ENCODE measurements at places on chromosomes 11 and 22.

DNA sequence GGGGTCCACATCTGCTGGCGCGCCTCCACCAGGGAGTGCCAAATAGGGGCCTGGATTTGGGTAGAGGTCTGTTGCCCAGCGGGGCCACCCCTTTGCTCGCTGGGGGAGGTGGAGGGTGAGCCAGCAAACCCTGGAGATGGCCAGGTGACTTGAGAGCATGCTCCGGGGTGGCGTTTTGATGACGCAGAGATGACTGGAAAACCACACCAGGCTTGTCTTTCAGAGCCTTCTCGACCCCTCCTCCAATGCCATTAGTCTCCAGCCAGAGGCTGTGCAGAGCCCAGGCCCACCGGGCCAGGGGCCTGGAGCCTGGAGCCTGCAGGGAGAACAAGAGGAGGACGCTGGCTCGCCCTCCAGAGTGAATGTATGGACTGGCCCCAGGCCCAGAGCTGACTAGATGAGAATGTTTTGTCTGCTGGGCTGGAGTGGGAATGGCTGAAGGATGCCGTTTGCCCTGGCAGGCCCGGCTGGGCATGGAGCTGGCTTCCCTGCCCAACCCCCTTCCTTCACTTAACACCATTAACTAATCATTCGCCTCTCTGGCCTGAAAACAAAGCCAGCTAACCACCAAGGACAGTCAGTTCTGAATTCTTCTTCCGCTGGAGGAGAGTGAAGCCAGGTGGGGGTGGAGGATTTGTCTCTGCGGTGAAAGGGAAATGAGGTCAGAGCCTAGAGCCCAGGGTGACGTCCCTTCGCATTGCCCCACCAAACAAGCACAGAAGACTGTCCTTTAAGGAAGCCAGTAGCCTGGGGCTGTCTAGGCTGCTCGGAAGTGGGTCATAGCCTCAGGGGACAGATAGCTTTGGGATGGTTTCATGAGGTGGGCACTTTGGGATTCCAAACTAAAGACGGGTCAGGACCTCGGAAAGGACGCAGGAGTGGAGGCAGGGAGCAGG, 1.6 kb upstream of the MCAM start:
- peak; percentile 52 for DNase-seq

- DNase-seq, result no peak
Observed at GRCh38 chr11:27640954-27641353, 59.3 kb downstream of the BDNF start.

DNA sequence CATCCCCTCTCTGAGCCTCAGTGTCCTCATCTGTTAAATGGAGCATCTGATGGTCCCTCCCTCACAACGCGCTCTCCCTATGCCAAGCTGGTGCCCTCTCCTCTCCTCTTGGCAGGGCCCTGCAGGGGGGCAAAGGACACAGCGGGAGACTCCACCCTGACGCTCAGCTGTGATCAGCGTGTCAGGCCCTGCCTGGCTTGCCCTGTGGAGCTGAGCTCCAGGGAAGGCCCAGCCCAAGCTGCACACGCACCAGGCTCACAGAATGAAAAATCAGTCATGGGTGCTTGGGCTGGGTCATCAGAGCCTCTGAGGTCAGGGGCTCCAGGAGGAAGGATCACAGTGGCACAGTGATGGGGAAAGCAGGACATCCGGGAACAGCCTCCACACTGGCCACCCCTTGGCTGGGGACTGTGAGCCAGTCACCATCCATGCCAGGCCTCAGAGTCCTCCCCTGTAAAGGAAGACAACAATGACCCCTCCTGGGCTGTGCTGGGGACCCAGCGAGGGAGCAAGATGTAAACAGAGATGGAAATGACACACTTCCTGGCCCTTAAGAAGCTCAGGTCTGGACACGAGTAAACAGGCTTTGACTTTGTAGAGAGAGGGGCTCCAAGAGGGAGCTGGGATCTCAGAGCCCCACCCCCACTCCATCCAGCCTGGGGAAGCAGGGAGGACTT, 36.6 kb downstream of the RPL3 start:
- peak; percentile 38 for DNase-seq

GRCh38 chr22:39215426-39216142, 29.2 kb downstream of the PDGFB start:
- DNase-seq, result peak; percentile 24

DNA sequence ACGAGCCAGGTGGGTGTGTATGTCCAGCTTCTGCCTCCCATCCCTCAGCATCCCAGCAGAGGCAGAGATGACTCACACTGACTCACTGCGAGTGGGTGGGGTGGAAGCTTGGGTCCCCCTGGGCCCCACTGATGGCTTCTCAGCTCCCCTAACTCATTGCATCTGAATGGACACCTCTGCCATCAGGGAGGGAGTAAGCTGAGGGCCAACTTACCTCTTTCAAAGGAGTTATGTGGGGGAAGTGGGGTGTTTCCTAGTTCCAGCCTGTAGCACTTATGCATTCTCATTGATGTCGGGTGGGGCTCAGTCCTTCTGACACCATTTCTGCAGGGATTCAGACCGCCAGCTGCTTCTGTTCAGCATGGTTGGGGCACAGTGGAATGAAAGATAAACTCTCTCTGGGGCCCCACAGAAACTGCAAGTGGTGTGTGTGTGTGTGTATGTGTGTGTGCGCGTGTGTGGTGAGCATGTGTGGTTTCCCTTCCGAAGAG, 1425.8 kb downstream of the TBC1D22A start:
- DNase-seq, result no peak

DNA sequence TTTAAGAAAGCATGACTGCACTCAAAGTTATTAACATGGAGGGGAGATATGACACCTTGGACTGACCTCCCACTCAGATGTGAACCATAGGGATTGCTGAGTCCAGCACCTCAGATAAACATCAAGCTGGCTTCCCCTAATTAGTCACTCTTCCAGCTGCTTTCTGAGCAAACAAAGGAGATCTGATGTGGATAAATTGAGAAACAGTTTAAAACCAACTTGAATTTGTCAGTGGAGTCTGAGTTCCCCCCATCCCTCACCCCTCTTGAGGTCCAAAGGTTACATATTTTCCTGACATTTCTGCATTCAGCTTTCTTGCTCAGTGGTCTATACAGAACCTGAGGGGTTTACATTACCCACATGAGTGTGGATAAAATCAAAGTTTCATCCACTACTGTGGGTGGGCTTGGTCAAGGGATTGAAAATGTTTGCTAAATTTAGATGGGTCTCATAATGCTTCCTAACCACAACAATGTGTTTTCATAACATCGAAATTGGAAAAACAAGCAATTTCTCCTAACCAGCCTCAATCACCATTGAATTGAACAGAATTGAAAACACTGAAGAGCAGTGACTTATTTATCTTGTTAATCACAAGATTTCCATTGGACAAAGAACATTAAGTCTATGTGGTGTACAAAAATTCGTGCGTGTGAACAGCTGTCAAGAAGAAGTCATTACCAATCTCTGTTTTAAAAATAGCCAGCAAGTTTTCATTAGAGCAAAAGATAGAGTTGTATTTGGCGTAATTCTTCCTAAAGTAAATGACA, 292.3 kb downstream of the METTL15 start:
- DNase-seq, result no peak

GRCh38 chr11:70826541-70827335, 425.6 kb downstream of the SHANK2 start:
- no peak for DNase-seq

- no peak for DNase-seq
Observed at GRCh38 chr22:26401726-26402125, 27.3 kb upstream of the ASPHD2 start.

GRCh38 chr22:39147335-39148025, 5.0 kb downstream of the CBX7 start:
- no peak for DNase-seq

- no peak for DNase-seq
Observed at GRCh38 chr22:32342977-32343376, 14.7 kb upstream of the RFPL3 start.

DNA sequence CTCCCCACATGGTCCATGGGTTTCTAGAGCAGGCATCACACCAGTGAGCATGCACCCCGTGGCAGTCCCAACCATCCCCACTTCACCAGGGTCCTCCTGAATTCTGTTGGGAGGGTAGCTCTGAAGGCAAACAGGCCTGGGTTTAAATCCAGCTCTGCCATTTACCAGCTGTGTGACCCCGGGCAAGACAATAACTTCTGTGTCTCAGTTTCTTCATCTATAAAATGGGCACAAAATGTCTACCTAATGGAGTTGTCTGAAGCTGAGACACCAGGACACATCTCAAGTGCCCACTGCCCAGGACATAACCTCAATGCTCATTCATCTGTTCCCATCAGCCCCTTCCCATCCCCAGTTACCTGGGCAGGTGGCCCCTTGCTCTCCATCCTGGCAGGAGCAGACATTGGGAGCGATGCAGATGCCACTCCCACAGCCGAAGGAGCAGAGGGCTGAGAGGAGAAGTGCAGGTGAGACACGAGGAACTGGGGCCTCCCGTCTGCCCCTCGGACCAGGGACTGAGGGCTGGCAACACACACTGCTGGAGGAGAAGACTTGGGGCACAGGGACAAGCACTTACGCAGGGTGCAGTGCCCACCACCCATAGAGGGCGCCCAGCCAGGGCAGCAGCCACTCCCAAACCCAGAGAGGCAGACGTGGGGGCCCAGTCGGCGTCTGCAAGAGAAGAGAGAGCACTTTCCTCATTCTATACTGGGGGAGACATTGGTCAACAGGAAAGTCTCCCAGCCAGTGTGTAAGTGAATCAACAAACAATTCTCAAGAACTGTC, 4.0 kb downstream of the VWCE start:
- DNase-seq, result no peak

DNA sequence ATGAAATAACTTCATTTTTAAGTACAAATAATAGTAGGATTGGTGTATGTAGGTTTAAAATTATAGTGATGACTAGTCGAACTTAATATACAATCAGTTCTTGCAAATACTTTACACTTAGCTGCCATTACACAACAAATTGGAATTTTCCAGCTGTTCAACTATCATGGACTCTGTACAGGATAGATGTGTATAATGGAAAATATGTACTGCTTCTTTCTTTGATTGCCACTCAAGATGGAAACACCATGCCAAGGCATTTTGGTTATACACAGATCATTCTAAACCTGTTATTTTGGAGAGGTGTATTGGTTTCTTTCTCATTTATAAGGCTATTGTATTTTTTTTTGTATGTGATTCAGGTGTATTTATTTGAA, 24.4 kb upstream of the CRTAM start:
- DNase-seq, result no peak

GRCh38 chr11:113319085-113319484, 4.7 kb downstream of the TTC12 start:
- DNase-seq, result no peak

DNA sequence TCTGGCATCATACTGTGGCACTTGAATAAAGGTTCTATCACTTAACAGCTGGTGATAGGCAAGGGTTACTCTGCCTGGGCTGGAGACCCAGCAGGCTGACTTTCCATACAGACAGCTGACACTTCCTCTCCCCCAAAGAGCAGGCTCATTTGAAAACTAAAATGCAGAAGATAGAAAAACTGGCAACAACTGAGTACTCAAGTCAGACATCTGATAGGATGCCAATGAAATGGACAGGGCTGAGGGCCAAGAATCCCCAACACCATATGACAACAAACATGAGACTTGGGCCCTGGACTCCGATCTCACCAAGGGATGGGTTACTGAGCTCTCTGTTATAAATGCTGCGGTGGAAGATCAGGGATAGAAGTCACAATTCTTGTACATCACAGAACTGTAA, 237.2 kb downstream of the LRRC4C start:
- no peak for DNase-seq

DNA sequence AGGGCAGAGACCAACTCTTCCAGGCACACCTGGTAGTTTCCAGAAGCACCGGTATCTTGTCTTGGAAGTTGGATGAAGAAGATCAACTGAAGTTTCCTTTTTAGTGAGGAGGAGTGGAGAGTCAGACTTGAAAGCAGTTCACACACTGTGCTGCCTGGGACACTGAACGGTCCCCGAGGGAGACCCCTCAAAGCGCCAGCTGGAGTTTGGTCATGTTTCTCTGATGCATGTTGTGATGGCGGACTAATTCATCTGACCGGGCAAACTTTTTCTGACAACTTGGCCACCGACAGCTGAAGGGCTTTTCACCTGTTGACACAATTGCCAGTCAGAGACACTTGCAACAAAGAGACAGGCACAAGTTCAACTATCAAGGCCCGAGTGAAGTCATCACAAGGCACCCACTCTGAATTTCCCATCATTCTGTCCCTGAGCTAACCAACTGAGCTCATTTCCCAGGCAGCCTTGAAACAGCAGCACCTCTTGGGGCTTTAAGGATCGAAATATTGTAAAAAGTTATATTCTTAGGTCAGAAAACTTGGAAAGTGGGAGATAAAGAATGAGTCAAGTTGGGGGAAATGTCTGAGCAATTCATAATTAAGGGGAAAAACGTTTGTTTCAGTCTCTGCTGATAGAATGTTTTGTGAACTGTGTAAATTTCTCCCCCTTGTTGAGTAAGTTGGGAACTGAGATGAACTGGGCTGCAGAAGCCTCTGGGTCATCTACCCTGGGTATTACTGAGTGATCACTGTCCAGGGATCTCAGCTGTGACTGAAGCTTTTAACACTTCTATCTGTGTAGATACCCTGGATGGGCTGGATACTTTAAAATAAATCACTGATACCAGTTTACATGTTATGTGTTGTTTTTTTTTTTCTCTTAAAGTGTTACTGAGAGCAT, 46.2 kb downstream of the WT1 start:
- DNase-seq, result no peak

GRCh38 chr11:8790968-8791367, 108.4 kb downstream of the RPL27A start:
- no peak for DNase-seq

DNA sequence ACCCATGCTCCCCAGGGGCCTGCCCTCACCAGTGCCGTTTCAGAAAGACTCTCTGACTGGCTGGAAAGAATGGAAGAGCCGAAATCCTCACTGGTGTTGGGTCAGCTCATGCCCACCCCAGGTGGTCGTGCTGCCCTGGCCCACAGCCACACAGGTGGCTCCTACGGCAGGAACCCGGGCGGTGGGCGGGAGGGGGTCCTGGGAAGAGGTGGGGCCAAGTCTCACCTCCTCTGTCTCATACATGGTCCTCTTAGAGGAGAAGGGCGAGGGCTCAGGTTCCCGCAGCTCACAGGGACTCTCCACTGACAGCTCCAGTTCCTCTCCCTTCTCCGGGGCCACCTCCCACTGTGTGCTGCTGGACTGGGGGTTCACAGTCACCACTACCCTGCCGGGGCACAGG, 8.2 kb downstream of the ATG2A start:
- DNase-seq, result no peak

DNA sequence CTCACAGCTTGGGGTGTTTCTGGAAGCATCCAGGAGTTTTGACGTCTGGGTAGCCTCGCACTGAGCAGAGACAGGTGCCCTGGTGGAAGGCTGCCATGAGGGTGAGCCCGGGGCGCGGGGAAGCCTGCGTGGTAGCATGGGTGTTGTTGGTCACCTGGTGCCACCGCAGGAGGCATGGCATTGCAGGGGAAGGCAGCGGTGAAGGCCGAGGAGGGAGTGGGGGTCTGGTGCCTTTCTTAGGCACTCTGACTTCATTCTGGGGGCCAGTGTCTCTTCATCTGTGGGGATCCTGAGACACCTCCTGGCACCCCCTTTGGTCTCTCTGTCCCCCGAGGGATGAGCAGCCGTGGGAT, 271.2 kb downstream of the TBC1D22A start:
- no peak for DNase-seq

GRCh38 chr22:18065256-18065655, 12.5 kb upstream of the PEX26 start:
- DNase-seq, result no peak

- DNase-seq, result no peak
Observed at GRCh38 chr11:33437529-33437928, 180.3 kb downstream of the HIPK3 start.
